ENCODE measurements at places on chromosomes 6 and 20. TPM values are rescaled to one million over a fixed set of nuclear protein-coding genes. Genes with fewer than 3 reads are reported as not detected.

DNA sequence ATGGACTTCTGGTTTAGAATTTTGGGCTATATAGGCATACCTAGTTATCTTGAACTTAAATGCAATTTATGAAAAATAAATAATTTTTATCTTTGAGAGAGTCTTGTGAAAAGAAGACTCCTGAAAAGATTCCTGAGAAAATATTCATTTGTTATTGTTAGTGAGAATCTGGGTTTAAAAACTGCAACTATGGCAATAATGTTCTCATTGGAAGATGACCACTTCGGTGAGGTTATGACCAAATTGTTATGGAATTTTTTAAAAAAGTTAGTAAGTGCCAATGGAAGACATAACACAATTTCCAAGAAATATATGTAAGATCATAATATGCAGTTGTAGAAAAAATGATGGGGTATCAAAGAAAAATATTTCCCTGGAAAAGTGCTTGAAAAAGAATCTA lies 46.3 kb downstream of the GRIK2 start:
- DNase-seq, result no peak

- DNase-seq, result no peak
Observed at GRCh38 chr6:93391965-93392364, 27.4 kb downstream of the EPHA7 start.

DNA sequence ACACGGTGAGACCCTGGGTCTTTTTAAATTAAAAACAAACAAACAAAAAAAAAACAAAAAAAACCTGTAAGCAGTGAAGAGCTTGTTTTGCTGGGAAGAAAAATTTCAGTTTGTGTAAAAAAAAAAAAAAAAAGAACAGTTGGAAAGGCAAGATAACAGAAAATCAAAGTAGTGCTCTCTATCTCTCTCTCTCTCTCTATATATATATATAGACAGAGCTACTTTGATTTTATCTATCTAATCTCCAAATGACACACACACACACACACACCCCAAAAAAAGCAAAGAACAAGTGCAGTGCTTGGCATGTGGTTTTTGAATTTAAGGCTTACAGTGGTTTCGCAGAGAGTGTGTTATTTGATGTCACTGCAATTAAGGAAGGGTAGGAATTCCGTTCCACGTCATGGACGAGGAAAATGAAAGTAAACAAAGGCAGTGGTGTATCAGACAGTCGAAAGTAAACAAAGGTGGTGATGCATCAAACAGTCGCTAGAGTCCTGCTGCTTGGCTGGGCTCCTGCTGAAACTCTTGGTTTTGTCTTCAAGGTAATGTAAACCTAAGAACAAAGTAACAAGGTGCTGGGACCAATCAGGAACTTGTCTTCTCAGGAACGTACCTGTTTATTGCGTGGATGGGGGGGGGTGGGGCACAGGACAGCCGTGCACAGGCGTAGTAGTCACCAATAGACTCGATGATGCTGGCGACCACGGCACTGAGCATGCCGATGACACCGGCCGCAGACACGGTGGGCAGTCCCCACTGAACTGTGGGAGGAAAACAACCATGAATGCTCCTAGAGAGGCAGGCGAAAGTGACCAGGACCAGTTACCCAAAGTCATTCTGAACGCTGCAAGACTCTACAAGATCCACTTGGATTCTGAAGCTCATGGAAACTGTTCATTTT lies 131.8 kb downstream of the SLC23A2 start:
- peak; percentile 57 for DNase-seq

DNA sequence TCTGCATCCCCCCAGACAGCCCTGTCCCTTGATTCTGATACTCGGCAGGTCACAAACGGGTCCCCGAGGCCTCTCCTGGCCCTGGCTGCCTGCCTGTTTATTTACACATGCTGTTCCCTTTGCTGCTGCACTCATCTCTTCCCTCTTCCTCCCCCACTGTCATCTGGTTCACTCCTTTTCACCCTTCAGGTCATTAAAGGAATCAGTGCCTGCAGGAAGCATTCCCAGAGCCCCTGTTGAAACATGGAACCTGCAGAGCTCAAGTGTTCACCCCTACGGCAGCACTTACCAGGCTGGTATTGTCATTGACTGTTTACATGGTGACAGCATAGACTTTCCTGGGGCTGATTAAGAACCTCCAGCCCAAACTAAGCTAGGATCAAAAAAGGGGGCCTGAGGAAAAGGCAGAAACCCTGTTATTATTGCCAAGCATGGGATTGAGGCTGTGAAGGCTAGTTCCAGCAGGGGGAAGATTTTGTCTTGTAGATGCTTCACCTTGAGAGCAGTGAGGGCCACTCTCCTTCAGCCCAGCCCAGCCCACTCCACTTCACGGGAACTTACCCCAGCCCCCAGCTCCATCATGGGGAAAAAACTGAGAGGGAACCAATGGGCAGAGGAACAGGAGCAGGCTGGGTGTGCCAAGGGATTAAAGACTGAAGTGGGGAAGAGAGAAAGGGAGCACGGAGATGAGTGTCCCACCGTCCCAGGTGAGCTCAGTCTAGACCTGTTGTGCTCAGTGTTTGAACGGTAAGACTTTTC lies 73.2 kb downstream of the JPH2 start:
- DNase-seq, result no peak

Gene DHX16
- total RNA-seq, result 23.0 TPM

Gene RPRD1B
- 16.5 TPM for total RNA-seq

Measured in adrenal gland (tissue), 19 donors.